ENCODE measurements at places on chromosomes 12 and 14.

DNA sequence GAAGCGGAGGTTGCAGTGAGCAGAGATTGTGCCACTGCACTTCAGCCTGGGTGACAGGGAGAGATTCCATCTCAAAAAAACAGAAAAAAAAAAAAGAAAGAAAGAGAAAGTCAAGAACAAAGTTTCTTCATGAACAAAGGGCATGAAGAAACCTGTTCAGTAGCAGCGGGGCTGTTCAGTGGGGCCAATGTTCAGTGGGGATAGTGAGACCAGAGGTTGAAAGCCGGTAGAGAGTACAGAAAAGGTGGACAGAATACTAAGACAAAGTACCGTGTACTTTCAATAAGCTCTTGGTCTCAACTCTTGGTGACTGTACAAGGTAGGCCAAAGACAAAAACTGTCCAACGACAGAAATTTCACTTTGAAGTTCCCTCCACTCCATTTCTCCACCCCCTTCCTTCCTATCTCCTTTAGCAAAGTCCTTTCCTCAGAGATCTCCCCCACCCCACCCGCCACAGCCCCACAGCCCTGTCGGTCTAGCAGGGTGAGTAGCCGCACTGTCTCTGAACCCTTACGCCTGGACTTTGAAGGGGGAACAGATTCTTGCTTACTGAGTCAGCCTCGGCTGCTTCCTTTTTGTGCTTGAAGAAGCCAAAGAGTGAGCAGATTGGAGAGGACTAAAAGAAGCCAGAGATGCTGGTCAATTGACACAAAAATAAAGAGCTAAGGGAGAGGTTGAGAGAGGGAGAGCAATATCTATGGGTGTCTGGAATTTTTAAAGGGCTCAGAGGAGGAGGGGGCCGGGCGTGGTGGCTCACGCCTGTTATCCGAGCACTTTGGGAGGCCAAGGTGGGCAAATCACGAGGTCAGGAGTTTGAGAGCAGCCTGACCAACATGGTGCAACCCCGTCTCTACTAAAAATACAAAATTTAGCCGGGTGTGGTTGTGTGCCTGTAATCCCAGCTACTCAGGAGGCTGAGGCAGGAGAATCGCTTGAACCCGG lies 44.2 kb upstream of the FOS start:
- DNase-seq = no peak

- no peak for DNase-seq
Observed at GRCh38 chr12:116672842-116673516, 64.9 kb downstream of the SPRING1 start.

DNA sequence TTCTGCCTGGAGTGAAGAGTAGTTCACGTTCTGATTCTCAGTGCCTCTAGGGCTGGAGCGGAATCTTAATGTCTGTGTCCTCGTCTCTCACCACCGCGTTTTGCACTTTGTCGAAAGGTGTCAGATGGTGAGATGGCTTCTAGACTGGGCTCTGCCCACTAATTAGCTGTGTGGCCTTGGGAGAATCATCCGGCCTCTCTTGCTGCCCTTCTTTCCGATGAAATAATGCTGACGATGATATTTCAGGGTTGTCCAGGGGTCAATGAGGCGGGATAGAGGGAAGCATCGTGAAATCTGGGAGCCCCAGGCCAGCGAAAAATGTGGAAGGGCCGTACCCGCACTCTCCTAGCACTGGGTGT lies 811 bp upstream of the GALNT16 start:
- DNase-seq = no peak

- no peak for DNase-seq
Observed at GRCh38 chr12:48932878-48933277, 7.6 kb upstream of the FKBP11 start.

- no peak for DNase-seq
Observed at GRCh38 chr12:124002021-124002644, 29.1 kb downstream of the ZNF664 start.

- DNase-seq = no peak
Observed at GRCh38 chr12:132408626-132409494, 79.5 kb upstream of the GALNT9 start.

- no peak for DNase-seq
Observed at GRCh38 chr12:115956659-115957058, 320.8 kb downstream of the MED13L start.

DNA sequence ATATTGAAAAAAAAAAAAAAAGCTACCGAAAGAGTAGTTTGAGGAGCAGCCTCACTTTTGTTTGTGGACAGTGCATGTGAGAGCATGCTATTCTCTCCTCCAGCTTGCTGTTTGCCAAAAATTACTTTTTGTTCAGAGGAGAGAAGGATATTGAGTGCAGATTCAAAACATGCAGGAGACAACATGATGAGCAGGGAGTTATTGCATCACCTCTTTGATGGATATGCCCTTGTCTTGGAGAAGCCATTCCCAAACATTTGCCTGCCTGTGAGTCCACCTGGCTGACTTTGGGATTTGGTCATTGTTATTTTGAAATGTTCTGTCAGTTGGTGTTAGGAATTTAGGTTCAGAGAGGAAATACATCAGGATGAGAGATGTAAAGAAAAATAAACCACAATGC lies 2.4 kb downstream of the C12orf75 start:
- DNase-seq = no peak

DNA sequence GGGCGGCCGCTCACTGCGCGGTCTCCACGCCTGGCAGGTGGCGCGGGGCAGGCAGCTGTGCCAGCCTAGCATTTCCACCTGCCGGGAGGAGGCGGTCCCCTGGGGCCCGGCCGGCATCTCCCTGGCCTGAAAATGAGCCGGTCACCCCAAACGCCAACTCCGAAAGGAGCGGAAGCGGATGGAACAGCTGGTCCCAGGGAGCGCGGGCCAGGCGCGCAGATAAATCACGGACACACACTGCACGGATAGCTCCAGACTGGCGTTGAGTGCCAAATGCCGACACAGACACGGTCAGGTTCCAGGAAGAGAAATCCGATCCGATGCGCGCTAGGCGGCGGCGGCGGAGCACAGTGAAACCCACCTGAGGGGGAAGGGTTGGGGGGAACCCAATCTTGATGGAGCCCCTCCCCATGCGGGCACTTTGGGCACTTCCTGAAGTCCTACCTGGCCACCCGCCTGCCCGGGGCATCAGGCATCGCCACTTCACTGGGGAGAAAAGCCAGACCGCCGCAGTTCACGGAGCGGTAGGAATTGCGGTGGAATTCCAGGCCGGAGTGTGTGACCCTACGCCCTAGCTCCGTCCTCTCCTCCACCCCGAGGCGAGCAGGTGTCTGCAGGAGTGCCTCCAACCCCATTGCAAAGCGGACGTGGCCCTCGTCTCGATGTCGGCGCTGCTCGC lies 624 bp upstream of the PLEKHD1 start:
- no peak for DNase-seq

DNA sequence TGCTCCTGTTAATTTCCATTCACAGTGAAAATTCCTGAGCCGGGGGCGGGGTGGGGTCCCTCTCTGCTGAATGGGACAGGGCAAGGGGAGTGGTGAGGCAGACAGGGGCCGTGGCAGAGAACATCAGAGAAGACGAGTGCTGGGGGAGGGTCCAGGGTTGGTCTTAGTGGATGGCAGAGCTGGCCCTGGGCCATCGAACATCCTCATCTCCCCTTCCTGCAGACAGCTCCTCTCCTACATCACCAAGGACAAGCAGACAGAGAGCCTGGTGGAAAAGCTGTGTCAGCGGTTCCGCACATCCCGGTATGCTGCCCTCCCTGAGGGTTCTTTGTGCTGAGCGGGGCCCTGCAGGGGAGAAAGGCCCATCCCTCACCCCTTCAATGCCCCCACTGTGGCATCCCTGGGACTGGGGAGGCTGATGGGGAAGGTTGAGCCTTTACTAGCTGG lies 5.0 kb upstream of the GAPDH start:
- DNase-seq = no peak

DNA sequence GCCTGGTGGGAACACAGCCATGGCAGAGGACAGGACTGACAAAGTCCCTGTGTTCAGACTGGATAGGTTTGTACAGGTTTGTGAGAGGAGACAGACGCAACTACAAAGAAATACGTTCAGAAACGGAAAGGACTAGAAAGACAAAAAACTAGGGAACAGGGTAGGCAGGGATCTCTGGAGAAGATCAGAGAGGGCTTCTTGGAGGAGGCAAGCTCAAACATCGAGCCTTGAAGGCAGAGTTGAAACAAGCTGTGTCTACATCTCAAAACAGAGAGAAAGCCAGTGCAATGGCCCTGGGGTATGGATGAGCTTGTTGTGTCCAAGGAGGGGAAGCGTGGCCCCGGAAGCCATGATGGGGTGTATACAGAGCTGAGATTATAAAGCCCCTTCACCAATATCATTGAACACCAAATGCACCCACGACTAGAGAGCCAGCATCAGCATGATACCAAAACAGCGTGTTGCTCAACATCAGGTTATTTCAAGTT lies 89.6 kb upstream of the NCOR2 start:
- no peak for DNase-seq

GRCh38 chr12:122852336-122853275 lies 17.3 kb downstream of the HIP1R start:
- DNase-seq = no peak

DNA sequence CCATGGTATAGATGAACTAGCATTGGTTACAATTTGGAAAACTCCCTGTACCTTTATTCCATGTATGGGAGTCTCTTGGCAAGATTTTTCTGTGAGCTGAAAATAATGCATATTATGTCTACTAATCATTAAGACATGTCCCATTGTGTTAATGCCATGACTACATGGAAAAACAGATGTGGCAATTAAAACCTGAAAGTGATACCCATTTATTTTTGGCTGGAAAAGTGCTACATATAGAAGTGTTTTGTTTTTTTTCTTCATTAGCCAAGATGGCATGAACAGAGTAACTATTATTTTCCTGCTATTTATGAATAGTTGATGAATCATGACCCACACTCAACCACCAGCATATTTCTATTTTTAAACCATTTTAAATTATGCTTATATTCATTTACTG lies 58.2 kb downstream of the ALG10B start:
- no peak for DNase-seq

- DNase-seq = no peak
Observed at GRCh38 chr14:77991128-77991772, 178.9 kb upstream of the NRXN3 start.

- no peak for DNase-seq
Observed at GRCh38 chr12:65123435-65124063, 2.4 kb upstream of the WIF1 start.

DNA sequence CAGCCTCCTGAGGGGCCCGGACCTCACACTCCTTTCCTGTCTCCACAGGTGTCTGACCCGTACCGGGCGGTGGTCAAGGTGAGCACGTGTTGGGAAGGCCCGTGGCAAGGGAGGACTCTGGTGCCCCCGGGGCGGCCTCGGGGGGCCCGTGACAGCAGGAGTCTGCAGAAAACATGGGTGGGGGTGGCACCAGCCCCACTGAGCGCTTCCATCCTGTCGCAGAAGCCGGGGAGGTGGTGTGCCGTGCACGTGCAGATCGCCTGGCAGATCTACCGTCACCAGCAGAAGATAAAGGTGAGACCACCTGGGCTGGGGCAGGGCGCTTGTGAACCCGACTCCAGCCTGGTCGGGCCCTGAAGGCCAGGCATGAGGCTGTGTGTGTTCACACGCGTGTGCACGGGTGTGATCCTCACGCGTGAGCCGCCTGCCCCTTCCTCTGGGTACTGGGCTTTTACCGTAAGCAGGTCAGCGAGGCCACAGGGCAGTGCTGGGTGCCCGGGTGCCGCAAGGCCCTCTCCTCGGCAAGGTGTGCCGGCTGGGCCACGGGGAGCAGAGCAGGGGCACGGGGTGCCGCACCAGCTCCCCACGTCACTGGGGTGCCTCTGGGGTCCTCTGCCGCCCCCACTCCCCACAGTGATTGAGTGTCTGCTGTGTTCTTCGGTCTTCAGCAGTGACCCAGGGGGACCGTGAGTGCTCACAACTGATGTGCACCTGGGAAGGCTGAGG lies 35.9 kb downstream of the LRCOL1 start:
- no peak for DNase-seq
